ENCODE measurements at places on chromosomes 13 and 19.

- no peak for DNase-seq
Measured at GRCh38 chr13:57552437-57552836, 79.1 kb upstream of the PCDH17 start.

DNA sequence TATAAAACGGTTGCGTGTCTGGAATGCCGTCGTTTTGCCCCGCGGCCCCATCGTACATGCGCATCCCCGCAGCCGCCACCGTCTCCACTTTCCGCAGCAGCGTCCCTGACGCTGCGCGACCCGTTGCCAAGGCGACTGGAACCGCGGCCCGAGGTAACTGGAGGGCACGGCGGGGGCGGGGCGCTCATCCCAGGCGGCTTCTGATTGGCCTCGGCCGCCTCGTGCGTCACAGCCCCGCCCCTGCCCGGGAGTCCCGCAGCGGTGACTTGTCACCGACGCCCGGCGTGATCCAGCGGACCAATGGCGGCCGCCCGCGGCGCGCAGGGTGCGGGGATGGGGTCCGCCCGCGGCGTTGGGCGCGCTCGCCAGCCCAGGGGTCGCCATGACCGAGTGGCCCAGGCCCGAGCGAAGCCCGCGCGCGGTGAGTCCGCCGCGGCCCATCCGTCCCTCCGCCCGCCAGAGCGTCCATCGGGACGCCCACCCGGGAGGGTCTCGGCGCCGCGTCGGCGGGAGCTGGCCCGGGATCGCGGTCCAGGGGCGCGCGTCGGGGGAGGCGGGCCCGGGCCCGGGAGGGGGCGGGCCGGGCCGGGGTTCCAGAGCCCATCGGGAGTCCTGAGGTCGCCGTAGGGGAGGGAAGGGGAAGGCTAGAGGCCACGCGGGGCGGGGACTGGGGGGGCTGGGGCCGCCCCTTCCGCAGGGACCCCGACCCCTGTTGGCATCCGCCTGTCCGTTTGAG lies at the start of gene ZSCAN1:
TSS of gene ZSCAN1 (plus strand) at position 285 of the 736 bp plus-strand sequence. CDS start 3,812 bp downstream, outside the sequence.
- DNase-seq: no peak

GRCh38 chr19:10823690-10824089 lies 12.3 kb downstream of the TMED1 start:
- DNase-seq: no peak

GRCh38 chr13:43518833-43519232 lies 267.9 kb downstream of the ENOX1 start:
- no peak for DNase-seq

- DNase-seq: no peak
Measured at GRCh38 chr13:72125561-72125960, 258.6 kb upstream of the DACH1 start.

- no peak for DNase-seq
Measured at GRCh38 chr19:4979211-4979807, 10.4 kb downstream of the KDM4B start.

- no peak for DNase-seq
Measured at GRCh38 chr19:52398081-52398441, 412 bp downstream of the ZNF528 start.

- peak; percentile 69 for DNase-seq
Measured at GRCh38 chr19:48644839-48645619, 958 bp downstream of the CA11 start.

DNA sequence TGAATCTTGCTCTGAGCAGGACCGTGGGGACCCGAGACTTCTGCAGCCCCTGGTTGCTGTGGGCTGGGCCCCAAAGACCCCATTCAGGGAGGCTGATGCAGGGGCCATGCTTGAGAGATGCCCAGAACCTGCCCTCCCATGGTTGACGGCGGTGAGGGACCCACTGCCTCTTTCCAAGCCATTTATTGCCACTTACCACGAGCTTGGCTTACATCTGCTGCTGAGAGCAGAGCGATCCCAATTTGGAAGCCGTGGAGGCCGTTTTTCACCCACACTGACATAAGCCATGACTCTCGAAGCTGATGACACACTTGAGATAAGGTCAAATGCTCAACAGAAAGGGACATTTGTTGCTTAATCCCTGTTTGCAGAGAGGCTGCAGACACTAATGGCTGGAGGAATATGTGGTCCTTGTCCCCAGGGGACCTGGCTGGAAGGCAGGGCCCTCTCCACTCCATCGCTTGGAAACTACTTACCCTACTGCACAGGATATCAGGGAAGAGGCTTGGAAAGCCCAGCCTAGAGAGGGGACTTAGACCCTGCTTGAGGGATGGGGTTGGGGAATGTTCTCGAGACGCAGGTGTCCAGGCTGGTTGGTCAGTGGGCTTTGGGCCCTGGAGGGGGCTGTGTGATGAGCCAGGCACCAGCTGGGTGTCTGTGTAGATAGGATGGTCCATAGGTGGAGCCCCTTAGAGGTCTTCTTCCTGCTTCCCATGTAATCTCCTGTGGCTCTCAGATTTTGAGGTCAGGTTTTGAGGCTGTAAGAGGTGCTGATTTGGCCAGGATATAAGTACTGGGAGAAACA lies 15.3 kb downstream of the ZNF536 start:
- DNase-seq: no peak

DNA sequence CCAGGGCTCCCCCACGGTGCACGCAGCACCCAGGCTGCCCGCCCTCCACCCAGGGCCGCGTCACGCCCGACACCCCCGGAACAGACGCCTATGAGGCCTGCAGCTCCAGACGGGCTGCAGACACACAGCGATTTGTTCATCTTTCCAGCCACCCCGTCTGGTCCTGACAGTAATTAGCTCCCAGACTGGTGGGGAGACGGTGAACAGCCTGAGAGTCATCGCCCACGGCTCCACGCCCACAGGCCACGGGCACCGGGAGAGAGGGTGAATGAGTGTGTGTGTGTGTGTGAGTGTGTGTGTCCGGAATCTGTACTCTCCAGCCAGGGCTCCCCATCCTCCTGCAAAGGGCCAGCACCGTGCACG lies 18.1 kb downstream of the GADD45B start:
- no peak for DNase-seq

- no peak for DNase-seq
Measured at GRCh38 chr13:31755803-31756212, 16.5 kb downstream of the RXFP2 start.

- no peak for DNase-seq
Measured at GRCh38 chr19:7562646-7563393, 27.3 kb downstream of the PNPLA6 start.

DNA sequence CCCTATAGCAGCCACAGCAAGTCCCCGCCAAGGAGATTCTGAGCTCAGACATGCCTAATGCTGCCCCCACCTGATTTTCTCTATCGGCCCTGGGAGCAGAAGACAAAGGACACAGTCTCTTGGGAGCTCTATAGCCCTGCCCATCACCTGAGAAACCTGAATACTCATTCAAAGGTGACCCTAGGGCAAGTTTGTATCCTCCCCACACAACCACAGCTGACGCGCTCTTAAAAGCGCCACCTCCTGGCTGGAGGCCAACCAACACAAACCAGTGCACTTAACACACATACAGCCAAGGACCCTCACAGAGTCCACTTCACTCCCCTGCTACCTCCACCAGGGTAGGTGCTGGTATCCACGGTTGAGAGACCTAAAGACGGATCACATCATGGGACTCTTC lies 8.8 kb upstream of the IGFL4 start:
- no peak for DNase-seq

DNA sequence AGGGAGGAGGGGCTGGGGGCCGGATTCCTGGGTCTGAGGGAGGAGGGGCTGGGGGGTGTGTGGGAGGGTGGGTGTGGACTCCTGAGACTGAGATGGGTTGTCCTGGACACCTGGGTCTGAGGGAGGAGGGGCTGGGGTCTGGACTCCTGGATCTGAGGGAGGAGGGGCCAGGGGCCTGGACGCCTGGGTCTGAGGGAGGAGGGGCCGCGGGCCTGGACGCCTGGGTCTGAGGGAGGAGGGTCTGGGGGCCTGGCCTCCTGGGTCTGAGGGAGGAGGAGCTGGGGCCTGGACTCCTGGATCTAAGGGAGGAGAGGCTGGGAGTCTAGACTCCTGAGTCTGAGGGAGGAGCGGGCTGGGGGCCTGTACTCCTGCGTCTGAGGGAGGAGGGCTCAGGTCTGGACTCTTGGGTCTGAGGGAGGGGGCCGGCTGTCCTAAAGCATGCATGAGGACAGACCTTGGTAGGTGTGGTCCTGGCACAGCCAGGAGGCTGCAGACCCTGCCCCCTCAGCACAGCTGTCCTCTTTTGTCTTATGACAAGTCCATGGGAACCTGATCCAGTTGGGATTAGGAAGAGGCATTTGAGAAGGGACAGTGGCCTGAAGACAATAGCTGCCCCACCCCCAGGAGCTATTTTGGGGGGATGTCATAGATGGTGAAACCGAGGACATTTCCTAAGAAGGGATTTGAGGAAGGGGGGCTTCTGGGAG lies 1.3 kb downstream of the TNNT1 start:
- DNase-seq: no peak

- peak; percentile 95 for DNase-seq
Measured at GRCh38 chr19:44684892-44685863, 13.8 kb upstream of the CEACAM16 start.

DNA sequence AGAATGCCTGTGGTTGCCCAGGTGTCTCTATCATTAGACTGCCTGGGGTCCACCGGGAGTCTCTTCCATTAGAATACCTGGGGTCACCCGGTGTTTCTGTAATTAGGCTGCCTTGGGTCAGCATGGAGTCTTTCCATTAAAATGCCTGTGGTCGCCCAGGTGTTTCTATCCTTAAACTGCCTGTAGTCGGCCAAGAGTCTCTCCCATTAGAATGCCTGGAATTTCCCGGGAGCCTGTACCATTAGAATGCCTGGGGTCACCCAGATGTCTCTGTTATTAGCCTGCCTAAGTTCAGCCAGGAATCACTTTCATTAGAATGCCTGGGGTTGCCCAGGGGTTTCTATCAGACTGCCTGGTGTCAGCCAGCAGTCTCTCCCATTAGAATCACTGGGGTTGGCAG lies 1492.8 kb downstream of the UQCRFS1 start:
- no peak for DNase-seq

- DNase-seq: peak; percentile 73
Measured at GRCh38 chr19:15863272-15863671, 34.6 kb downstream of the CYP4F2 start.

GRCh38 chr13:43787518-43787891 lies 733 bp upstream of the ENOX1 start:
- no peak for DNase-seq

DNA sequence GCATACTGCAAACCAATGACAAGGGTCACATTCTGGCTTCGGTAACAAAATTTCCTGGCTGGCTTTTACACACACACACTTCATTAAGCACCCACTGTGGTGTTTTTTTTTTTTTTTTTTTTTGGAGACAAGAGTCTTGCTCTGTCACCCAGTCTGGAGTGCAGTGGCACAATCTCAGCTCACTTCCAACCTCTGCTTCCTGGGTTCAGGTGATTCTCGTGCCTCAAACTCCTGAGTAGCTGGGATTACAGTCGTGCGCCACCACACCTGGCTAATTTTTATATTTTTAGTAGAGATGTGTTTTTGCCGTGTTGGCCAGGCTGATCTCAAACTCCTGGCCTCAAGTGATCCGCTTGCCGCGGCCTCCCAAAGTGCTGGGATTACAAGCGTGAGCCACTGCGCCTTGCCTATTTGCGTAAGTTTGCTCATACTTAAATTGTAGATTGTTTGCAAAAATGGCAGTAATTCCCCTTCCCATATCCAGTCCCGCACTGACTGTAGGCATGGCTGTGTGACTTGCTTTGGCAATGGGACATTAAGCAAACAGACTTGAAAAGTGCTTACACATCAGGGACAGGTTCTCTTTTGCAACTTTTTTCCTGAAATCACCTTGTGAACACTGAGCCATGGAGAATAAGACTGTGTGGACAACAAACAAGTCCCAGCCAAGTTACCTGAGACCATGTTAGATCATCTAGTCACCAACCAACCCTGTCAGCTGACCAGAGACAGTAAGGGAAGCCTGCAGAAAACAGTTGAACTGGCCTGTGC lies 42.1 kb upstream of the EBPL start:
- no peak for DNase-seq

- no peak for DNase-seq
Measured at GRCh38 chr13:111342721-111343120, 22.3 kb downstream of the TEX29 start.

DNA sequence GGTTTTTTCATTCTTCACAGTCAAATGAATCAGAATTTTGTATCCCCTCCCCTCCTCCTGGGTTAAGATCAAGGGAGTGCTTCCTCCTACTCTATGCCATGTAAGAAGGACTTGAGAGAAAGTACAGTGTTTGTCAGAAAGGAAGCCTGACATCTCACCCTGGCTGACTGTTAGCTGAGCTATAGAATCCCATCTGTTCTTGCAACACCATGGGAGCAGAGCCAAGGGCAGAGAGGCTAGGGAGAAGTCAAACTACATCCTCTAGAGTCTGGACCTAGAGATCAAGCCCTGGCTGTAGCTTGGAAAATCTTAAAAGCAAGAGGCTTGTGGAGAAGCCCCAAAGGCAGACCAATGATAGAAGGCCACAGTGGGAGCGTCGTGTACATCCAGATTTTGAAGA lies 145.9 kb downstream of the OLFM4 start:
- no peak for DNase-seq

GRCh38 chr13:30681843-30682242 lies 53.5 kb upstream of the ALOX5AP start:
- no peak for DNase-seq

- no peak for DNase-seq
Measured at GRCh38 chr19:55593096-55593772, 6.1 kb downstream of the FIZ1 start.

DNA sequence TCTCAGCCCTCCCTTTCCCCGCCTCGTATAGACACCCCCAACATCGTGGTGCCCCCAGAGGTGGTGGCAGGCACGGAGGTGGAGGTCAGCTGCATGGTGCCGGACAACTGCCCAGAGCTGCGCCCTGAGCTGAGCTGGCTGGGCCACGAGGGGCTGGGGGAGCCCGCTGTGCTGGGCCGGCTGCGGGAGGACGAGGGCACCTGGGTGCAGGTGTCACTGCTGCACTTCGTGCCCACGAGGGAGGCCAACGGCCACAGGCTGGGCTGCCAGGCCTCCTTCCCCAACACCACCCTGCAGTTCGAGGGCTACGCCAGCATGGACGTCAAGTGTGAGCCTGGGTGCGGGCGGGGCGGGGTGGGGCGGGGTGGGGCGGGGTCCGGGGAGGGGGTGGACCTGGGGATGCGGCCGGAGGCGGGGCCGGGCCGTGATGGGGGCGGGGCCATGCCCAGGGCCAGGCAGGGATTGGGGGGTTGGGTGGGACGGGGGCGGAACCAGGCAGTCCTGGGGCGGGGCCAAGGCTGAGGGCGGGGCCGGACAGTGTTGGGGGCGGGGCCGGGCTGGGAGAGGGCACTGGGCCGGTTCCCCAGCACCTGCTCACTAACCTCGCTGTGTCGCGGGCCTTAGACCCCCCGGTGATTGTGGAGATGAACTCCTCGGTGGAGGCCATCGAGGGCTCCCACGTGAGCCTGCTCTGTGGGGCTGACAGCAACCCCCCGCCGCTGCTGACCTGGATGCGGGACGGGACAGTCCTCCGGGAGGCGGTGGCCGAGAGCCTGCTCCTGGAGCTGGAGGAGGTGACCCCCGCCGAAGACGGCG lies 7.8 kb downstream of the MAG start:
- no peak for DNase-seq

GRCh38 chr13:73198991-73199411 lies 140.2 kb downstream of the KLF5 start:
- DNase-seq: no peak

GRCh38 chr19:42005504-42005903 lies 11.5 kb upstream of the ATP1A3 start:
- DNase-seq: no peak

GRCh38 chr13:39159846-39160370 lies 121.7 kb downstream of the NHLRC3 start:
- no peak for DNase-seq

Data from HCT116 (cell line).